ENCODE measurements at places on chromosomes 6 and 20. TPM values are rescaled to one million over a fixed set of nuclear protein-coding genes. Genes with fewer than 3 reads are reported as not detected.

DNA sequence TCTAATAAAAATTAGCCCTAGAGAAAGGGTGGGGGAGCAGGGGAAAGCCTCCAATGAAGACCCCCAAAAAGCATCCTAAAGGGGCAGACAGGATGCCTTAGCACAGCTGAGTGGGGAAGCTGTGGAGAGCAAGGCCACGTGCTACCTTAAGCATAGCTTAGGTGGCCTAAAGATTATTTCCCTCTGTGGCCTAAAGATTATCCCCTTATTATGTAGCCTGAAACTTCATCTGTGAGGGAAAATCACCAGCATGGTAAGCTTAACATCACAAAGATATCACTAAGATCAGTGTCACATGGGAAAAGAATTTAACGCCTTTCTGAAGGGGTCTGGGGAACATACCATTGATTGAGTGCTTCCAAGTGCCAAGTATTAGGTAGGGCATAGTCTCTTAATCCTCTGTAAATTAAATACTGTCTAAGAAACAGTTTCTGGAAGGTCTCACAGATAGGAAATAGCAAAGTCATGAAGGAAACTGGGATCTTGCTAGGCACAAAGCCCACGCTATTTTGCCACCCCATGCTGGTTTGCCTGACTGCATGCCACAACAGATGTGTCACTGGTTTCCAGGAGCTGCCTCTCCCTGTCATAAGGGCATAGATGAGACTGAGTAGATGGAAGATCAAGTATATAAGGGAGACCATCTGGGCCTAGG is 170.0 kb downstream of the HACE1 start:
- H3K4me3 ChIP-seq = no peak overlapping the region
- H3K27me3 ChIP-seq = no peaks in the 10 kb centered on the region
- H3K27ac ChIP-seq = no peak overlapping the region
- no peak for DNase-seq
- H3K36me3 ChIP-seq = no peaks in the 10 kb centered on the region

DNA sequence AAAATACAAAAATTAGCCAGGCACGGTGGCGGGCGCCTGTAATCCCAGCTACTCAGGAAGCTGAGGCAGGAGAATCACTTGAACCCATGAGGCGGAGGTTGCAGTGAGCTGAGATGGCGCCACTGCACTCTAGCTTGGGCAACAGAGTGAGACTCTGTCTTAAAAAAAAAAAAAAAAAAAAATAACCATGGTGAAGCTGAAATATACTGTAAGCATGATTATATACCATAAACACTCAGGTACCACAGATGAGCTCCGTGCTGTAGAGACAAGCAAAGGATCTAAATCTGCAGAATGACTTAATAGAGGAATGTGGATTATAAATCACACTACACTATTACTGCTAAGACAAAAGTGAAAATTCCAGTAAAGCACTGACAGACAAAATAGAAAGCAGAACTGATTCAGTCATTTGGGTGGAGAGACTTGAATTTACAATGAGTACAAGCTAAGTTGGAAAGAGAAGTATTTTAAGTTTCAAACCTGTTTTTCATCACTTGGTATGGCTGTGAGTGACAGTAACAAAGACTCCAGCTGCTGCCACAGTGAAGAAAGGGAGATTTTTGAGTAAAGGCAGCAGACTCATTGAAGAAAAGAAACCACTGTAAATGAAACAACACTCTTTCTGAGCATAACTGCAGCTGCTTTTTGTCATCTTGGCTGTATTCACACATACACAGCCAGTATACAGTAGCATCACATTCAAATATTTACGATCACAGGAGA is 322.1 kb downstream of the RNGTT start:
- no peak for DNase-seq
- H3K4me3 ChIP-seq = no peak overlapping the region
- no peaks in the 10 kb centered on the region for H3K27me3 ChIP-seq
- H3K27ac ChIP-seq = no peak overlapping the region

DNA sequence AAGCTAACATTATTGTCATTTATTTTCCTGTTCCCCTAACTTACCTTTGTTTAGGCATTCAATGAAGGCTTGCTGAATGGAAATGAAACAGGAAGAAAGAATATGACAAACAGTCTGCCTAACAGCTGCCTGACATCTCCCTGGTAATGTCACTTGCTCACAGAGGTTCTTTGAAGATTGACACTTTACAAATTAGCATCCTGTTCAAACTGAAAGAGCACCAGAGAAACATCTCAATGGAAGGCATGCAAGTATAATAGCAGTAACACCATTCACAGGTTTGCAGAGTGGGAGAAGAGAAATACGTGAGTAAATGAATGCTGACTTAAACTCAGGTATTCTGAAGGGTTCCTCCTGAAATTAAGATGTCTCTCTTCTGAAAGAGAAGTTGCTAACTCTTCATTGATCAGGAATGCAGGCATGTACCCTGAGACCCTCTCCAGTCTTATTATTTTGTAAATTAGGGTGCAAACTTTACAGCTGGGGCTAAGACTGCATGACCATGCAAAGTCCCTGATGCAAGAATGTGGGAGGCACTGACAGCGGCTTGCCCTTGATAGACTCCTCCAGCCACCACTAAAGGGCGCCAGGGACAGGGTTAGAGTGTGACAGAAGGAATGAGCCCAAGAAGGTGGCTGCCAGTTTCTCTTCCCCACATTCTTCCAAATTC is 1.3 kb upstream of the SMLR1 start:
- H3K27me3 ChIP-seq = no peaks in the 10 kb centered on the region
- no peak for DNase-seq
- no peak overlapping the region for H3K27ac ChIP-seq
- H3K4me1 ChIP-seq = no peaks in the 10 kb centered on the region
- H3K4me3 ChIP-seq = no peak overlapping the region
- no peaks in the 10 kb centered on the region for H3K36me3 ChIP-seq

The HM13 gene
- total RNA-seq = 84.9 TPM

- no peak overlapping the region for H3K27ac ChIP-seq
- DNase-seq = no peak
- no peaks in the 10 kb centered on the region for H3K4me1 ChIP-seq
- H3K36me3 ChIP-seq = no peaks in the 10 kb centered on the region
- no peaks in the 10 kb centered on the region for H3K27me3 ChIP-seq
- H3K4me3 ChIP-seq = no peak overlapping the region
Observed at GRCh38 chr6:118980063-118980462, 45.1 kb upstream of the MCM9 start.
